ENCODE measurements at places on chromosomes 5 and 9.

- DNase-seq, result no peak
Measured at GRCh38 chr9:121073038-121073437, 1.7 kb upstream of the CNTRL start.

DNA sequence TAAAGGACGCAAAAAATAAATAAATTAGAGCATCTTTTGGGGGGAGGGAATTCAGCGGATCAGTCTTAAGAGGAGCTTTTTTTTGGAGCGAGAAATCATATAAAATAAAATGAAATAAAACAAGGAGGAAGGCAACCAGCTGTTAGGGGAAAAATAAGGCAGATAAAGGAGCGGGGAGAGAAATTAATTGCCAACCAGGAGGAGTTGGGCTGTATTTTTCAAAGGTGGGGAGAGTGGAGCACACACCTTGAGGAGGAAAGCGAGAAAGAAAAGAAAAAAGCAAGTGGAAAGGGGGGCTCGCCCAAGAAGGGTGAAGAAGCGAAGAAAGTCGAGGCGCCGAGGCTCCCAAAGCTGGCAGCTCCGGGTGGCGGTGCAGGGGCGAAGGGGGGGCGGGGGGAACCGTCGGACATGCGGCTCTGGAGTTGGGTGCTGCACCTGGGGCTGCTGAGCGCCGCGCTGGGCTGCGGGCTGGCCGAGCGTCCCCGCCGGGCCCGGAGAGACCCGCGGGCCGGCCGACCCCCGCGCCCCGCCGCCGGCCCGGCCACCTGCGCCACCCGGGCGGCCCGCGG lies at the start of gene PAPPA:
TSS of gene PAPPA (plus strand) at position 27 of the 569 bp plus-strand sequence. CDS start at position 409, 382 bp downstream.
- no peak for DNase-seq

DNA sequence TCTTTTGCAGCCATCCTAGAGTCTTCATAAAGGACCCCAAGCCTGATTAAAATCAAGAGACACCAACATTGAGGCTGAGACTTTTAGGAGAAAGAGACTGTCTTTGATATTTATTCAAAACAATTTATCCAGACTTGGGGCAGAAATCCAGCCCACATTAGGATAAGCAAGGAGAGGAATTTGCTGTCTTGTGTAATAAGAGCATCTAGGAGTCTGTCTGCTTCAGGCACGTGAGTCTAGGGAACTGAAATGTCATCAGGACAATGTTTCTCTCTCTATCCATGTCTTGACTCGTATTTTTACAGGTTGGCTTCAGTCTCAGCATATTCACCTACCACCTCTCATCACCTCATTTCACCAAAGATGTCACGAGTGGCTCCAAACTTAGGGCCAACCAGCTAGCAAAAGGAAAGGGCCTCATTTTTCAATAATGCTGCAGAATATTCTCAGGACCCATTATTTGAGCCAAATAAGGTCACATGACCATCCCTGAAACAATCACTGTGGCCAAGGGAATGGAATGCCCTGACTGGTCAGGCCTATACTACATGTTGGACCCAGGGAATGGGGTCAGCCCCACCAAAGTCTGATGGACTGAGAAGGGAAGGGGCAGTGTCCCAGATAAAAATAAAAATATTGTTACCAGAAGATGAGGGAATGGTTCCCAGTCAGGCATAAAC lies 70.3 kb upstream of the SAP30L start:
- no peak for DNase-seq

DNA sequence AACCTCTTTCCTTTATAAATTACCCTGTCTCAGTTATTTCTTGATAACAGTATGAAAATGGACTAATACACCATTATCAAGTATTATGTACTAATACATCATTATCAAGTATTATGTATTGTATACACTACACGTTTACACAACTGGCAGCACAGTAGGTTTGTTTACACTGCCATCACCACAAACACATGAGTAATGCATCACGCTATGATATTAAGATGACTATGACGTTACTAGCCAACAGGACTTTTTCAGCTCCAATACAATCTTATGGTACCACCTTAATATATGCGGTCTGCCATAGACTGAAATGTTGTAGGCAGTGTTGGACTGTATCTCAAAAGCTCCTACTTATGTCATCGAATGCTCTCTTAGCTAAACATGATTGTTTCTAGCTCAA lies 28.2 kb downstream of the PRELID2 start:
- DNase-seq, result no peak

DNA sequence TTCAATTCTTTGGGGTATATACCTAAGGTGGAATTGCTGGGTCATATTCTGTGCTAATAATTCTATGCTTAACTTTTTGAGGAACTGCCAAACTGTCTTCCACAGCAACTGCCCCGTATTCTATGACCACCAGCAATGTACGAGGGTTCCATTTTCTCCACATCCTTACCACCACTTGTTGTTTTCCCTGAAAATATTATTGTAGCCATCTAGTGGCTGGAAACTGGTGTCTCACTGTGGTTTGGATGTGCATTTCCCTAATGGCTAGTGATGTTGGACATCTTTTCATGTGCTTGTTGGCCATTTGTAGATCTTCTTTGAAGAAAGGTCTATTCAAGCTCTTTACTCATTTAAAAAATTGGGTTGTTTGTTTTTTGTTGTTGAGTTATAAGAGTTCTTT lies 30.7 kb downstream of the MSX2 start:
- DNase-seq, result no peak

DNA sequence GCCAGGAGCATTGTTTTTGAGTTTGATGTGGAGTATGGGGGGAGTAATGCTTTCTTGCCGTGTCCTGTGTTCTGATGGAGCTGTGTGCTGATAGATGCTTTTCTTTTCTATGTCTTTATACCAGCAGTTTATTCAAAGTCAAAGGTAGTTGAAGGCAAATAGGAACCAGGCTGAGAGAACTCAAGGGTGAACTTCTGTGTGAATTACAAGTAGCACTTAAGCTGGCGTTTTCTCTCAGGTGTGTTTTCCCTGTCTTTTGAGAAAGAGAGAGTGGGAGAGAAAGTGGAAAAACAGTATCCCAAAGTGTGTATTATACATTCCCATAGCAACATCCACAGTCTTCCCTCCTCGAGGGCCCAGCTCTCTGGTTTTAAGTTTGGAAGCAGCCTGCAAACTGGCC lies 1.5 kb downstream of the TNFAIP8 start:
- DNase-seq, result no peak

DNA sequence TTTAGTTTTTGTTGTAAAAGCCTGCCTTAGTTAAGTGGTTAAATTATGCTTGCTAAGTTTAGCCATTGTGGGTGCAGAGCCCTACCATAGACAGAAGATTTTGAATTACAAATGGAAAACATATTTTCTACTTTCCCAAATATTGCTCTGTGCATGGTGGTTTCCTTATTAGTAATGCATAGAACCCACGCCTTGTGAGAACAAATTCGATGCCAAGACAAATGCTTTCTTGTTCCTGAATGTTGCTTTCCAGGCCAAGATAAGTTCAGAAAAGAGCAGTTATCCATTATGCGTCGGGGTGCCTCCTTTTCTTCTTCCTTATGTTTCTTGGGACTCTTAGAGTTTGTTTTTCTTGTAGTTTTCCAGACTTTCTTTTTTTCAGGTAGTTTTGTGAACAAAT lies 31.0 kb upstream of the GARNL3 start:
- DNase-seq, result no peak

GRCh38 chr9:88478246-88478645 lies 56.7 kb upstream of the NXNL2 start:
- DNase-seq, result no peak

GRCh38 chr9:136021872-136022681 lies 60.9 kb upstream of the UBAC1 start:
- no peak for DNase-seq

GRCh38 chr5:133232011-133232410 lies 180.2 kb downstream of the HSPA4 start:
- no peak for DNase-seq

- no peak for DNase-seq
Measured at GRCh38 chr5:33688526-33688925, 203.3 kb downstream of the ADAMTS12 start.

DNA sequence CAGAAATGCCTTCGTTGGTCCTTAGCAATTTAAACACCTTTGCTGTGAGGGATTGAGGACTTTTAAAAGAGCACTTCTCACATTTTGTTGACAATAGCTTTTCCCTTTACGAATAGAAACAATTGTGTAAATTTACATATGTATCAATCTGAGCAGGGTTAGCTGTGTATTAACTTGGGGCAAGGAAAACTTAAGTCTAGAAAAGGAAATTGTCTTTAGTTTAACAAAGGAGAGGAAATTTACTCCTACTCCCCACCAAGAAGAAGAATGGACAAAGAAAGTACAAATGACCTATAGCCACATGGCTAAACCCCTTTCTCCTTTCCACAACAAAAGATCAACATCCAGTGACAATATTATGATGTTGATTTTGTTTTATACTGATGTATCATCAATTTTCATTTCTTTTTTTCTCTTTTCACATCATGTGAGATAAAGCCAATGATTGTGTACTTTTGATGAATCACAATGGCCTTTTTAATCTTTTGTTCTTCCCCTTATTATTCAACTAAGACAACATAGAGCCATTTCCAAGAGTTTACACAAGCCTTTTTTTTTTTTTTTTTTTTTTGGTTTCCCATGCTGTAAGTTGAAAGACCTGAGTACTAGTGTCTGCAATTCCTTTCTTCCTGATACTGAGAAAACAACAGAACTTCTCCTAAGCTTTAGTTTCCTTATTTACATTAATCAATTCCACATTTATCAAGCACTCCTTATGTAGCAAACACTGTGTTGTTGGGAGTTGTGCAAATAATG lies 19.0 kb downstream of the FOXB2 start:
- DNase-seq, result no peak

DNA sequence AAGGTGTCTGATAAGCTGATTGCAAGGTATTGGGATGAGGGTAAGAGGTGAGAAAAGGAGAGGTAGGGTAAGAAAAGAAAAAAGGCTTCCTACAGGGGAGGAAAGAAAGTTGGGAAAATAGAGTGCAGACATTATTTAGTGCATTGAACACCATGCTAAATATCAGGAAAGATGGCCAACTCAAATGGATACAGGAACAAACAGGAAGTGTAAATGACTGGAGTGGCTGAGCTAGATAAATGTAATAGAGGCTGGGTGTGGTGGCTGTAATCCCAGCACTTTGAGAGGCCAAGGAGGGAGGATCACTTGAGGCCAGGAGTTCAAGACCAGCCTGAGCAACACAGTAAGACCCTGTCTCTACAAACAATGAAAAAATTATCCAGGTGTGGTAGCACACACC lies 32.2 kb downstream of the OTP start:
- no peak for DNase-seq

GRCh38 chr5:104018299-104018698 lies 455.7 kb upstream of the NUDT12 start:
- DNase-seq, result no peak

GRCh38 chr5:132342291-132343180 lies 27.0 kb upstream of the SLC22A5 start:
- DNase-seq, result no peak

GRCh38 chr5:31702712-31703111 lies 63.8 kb downstream of the PDZD2 start:
- no peak for DNase-seq

DNA sequence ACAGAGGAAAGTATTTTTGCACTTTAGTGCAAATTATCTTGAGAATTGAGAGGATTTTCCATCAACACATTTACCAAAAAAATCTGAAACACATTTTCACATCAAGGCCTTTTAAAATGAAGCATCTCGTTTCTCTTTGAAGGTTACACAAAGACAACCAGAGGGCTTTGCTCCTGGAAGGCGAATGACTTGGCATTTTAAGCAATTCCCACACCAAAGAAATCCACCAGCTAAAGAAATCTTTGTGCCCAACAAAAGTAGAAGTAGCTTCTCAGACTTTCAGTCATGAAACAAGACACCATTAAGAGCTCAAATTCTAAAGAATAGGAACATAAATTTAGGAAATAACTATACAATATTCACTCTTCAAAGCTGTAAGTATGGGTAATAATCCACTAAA lies 59.9 kb downstream of the HABP4 start:
- DNase-seq, result no peak

DNA sequence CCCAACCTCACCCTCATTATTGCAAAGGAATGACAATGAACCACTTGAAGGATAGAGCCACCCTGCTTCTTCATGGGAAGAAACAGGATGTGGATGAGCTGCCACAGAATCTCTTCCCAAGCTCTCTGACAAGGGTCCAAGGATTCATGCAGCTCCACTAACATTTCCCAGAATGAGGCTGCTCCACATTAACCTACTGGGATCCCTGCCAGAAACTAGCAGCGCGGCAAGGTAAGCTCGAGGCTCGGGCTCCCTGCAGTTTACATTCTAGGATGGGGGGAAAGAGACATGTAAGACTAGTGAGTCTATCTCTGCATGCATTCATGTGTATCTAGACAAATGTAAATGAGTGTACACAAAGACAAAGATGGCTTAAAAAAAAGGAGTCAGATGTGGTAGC lies 12.1 kb downstream of the DCAF12 start:
- DNase-seq, result no peak

DNA sequence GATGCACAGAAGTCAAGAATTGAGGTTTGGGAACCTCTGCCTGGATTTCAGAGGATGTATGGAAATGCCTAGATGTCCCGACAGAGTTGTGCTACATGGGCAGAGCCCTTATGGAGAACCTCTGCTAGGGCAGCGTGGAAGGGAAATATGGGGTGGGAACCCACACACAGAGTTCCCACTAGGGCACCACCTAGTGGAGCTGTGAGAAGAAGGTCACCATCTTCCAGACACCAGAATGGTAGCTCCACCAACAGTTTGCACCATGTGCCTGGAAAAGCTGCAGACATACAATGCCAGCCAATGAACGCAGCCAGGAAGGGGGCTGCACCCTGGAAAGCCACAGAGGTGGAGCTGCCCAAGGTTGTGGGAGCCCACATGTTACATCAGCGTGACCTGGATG lies 104.5 kb downstream of the STK32A start:
- DNase-seq, result no peak

GRCh38 chr5:141362719-141363118 lies 1.2 kb upstream of the PCDHGA5 start:
- no peak for DNase-seq

- peak; percentile 41 for DNase-seq
Measured at GRCh38 chr9:129221233-129221632, 43.2 kb upstream of the IER5L start.

DNA sequence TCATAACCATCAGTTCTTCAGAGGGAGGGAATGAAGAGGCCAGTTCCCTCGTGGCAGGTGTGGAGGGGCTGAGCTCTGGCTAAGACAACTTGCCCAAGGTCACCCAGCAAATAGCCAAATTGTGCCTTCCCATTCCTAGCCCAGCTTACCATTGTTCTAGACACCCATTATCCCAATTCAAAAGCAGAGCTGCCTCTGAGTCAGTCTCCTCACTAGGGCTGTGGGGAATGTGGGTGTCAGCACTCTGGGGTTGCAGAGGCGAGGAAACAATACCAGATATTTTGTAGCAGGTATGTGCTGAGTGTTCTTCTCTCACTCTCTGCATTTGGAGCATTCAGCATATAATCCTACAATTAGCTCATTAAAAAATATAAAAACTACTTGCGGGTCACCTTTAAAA lies 270.8 kb downstream of the PSAT1 start:
- DNase-seq, result no peak

DNA sequence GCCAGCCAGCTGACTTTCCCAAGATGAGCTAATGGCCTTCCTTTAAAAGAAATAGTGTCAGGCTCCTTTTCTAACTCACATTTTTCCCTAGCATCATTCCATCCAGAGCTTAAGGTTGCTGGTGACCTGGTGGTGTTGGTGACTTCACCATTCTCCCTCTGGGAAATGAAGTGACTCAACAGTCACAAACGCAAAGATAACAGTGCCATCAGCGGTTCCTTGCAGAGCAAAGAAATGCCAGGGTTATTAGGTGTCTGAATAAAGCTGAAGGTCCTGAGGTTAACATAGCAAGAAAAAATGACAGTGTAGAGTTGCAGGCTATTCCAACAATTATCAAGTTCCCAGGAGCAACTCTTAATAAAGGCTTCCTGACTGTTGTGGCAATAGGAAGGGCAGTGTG lies 111.8 kb upstream of the SLC44A1 start:
- DNase-seq, result no peak

Data from CD4-positive, alpha-beta T cell treated with Interleukin-6 at 100 ng/mL for 8 hours (primary cell).